CD4-positive, alpha-beta T cell treated with Interleukin-21 for 1 hour (primary cell): ENCODE measurements at places on chromosomes 4 and X.

DNA sequence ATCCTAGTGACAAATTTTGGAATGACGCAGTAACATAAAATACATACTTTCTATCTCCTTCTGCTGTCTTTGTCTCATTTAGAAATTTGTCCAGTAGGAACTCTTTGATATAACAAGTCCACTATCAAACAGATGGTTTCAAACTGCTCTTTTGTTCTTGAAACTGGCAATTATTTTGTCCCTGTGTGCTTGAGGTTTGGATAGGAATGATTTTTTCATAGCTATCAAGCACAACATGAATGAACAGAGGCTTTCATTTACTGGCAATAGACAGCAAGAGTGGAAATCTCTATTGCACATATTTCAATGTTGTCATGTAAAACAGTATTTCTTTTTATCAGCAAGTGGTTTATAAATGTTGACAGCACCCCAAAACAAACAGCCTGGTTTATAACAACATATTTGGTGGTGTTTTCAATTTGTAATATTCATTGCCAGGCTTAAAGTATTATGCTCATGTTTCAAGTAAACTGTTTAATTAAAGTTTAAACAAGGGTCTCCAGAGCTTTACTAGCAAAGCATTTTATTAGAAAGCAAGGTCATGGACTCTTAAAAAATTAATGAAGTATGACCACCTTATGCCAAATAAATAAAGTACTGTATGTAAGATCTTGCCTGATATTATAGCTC is 60.0 kb downstream of the TIGD2 start:
- DNase-seq, result no peak

GRCh38 chr4:110977554-110977953 is 354.7 kb upstream of the PITX2 start:
- DNase-seq, result no peak

DNA sequence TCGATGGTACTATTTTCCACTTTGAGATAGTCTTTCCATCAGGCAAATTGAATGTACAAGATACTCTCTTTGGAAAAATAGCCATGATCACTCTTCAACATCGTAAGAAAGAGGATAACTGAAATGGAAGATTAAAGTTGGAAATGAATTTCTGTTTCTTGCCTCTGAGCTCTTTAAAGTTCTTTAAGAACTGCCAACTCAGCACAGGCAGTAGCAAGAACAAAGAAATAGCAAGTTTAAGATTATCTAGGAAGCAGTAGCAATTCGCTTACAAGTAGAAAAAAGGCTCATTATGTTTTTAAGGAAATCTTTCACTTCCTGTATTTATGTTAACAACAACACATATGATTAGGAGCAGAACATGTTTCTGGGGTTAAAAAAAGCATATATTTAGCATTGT is 127.6 kb downstream of the CDS1 start:
- no peak for DNase-seq

DNA sequence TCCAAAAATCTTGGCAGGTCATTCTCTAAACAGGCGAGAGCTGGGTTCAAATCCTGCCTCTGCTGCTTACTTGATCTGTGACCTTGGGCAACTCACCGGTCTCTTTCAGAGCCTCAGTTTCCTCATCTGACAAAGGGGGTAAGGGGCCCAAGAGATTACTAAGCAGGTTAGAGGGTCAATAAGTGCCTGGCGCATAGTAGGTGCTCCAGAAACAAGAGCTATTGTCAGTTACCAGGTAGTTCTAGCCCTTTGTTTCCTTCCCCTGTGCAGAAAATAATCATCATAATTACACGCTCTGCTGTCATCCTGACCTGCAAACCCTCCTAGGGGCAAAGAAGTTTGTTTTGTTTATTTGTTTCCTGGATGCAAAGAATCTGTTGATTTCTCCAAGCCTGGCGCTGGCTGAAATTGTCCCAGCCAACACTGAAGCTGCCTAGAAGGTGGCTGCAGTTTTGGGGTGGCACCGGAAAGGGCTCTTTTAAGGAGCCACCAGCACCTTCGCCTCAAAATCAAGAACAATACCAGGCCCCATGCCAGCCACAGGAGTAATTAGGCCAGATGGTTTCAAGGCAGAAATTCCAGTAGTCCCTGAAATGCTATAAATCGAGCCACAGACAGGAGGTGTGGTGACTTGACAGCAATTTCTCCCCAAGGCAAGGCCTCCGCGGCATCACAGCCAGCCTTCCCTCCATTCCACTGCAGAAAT is 10.2 kb upstream of the KIAA0232 start:
- DNase-seq, result no peak

DNA sequence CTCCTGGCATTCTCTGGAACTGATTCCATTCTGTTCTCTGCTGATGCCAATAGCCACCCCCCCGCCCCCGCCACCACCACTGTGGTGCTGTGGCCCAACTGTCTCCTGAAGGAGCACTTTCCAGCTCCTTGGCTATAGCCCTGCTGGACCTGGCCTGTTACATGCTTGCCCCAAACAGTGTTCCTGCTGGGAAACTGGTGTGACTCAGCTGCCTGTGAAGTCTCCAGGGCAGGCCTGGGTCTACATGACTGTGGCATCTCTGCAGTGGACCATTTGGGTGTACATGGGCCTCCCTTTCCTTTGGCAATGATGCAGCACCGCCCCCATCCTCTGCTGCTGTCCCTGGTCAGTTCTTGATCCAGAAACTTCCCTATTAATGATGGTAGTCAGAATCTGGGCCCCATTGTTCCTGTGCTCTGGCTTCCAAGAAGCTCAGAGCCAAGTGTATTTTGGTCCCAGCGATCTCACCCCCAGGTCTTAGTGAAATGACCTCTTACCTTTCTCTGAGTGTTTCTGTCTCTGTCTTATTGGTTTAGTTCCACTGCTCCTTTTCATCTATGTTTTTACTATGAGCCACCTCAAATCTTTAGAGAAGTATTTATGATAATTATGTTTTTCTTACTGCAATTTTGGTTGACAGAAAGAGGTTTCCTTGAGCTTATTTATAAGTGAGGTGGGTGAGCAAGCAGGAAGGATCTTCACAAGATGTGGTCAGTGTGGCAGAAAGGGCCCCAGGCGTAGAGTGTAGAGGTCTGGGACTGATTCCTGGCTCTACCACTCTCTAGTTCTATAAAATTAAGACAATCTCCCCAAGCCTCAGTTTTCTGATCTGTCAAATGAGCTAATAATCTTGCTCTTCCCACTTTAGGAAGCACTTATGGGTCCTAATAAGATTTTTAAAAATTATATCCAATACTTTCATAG is 210.7 kb upstream of the EOLA2 start:
- no peak for DNase-seq

DNA sequence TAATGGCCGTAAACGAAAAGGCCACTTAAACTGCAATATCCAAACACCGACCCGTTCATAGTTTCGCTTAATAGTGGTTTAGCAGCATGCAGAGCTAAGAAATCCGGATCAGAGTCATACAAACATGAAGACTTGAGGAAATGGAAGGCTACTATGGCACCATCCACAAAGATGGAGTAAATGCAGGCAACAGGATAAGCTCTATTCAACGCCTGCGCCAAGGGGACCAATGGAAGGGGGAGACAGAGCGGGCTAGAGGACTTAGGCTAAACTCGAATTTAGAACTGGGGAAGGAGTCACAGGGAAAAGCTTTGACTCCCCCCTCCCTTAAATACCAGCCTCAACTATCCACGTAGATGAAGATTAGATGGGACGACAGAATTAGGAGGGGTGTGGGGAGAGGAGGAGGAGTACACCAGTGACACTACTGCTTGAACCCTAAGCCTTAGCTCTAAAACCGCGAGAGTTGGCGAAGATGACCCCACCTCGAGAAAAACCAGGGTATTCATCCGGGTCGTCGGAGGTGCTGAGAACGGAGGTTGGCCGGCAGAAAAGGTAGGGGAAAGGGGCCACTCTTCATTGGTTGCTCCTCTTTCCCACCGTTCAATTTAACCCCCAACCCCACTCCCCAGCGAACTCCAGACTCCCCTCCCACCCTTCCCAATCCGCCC is 3.5 kb downstream of the HUWE1 start:
- DNase-seq, result peak; percentile 67

GRCh38 chr4:95272036-95272435 is 276.7 kb downstream of the UNC5C start:
- DNase-seq, result no peak

GRCh38 chrX:149516604-149517003 is 11.5 kb upstream of the IDS start:
- no peak for DNase-seq

GRCh38 chrX:34612036-34612435 is 45.0 kb downstream of the TMEM47 start:
- DNase-seq, result no peak

- no peak for DNase-seq
Measured at GRCh38 chr4:133982533-133983224, 218.9 kb downstream of the PABPC4L start.

GRCh38 chrX:39969099-39969818 is 128.5 kb downstream of the BCOR start:
- DNase-seq, result peak; percentile 16

DNA sequence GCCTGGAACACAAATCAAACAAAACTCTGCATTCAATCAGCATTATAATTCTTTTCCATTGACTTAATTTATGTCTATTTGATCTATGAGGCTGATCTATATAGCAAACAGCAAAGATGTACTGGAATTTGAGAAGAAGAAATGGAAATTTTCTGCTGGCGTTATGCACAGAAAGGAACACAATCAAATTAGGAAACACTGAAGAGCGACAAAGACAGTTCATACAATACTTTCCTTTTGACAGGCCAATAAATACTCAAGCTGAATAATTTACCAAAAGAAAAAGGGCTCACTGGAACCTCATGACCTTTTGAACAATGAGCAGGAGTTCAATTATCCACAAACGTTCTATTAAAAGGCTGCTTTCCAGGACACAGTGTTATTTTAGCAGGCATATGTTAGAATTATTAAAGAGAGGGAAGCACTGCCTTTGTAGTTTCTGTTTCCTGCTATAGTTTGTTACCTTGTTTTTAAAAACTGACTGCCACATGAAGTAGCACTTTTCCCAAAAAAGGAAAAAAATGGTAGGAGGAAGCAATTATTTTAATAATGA is 8.1 kb downstream of the PDHA2 start:
- DNase-seq, result no peak

- no peak for DNase-seq
Measured at GRCh38 chr4:68359508-68359907, 9.6 kb upstream of the YTHDC1 start.

- DNase-seq, result no peak
Measured at GRCh38 chr4:173516621-173517524, 13.2 kb downstream of the HAND2 start.

- no peak for DNase-seq
Measured at GRCh38 chr4:153034681-153035080, 98.6 kb downstream of the FHDC1 start.

GRCh38 chr4:122635205-122635604 is 14.3 kb upstream of the IL21 start:
- DNase-seq, result peak; percentile 22

DNA sequence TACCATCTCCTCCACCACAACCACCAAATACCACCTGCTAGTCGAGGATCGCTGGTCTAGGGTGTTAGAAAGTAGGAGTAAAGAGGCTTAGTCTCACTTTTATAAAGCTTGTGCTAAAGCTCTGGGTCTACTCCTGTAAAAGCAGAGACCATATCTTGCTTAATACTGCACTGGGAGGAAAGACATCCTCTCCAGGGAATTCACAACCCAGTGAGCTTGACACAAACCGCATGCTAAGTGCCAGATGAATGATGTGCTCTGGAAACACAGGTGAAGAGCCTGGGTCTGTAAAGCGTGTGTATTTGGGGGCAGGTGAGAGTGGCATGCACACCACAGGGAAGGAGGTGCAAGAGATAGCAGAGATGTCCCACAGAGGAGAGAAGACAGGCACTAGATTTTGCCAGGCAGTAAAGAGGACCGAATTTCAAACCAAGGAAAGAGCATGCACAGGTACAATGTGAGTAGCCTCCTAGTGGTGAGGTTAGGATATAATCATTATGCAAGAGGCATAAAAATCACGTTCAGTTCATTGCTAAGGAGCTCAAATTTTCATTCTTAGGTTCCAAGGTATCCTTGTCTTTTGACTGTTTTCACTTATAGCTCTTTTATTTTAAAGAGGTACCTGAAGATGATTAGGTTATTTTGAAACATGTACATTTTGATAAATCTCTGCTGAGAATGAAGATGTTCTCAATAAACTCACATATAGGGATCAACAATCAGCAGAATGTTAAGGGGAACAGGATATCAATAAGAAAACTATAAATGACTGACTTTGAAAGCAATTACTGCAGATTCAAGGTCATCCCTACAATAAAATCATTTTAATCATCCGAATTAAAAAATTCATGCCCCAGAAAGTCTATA is 20.7 kb downstream of the TAPT1 start:
- peak; percentile 43 for DNase-seq

GRCh38 chrX:26954029-26954428 is 509.1 kb downstream of the PPP4R3C start:
- DNase-seq, result no peak

GRCh38 chrX:52078131-52078530 is 9.1 kb upstream of the MAGED4B start:
- DNase-seq, result no peak

GRCh38 chr4:66688674-66689073 is 856.6 kb downstream of the CENPC start:
- DNase-seq, result no peak

DNA sequence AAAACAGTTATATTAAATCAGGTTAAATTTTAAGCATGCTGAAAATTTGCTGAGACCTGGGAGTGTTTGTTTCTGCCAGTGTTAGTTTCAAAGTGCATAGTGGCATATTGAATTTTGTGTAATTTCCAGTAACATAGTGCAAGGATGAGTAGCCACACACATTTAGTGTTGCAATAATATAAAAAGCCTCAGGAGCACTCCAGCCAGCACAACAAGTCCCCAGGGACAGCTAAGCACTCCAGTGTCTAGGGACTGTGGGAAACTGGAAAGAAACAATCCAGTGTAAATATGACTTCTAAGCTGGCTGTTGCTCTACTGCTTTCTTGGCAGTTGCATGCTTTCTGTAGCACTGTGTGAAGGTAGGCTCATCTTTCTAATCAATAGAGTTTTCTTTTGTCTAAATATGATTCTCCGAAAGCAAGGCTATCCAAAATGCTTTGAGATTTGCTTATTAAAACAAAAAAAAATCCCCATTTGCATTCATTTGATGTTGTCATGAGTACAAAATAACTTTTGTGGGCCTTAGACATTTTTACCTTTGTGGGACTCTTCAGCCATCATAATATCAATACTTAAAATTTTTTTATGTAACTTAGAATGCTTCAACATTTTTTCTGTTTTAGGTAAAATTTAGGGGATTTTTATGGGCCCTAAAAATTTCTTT is 24.2 kb upstream of the CXCL2 start:
- no peak for DNase-seq

DNA sequence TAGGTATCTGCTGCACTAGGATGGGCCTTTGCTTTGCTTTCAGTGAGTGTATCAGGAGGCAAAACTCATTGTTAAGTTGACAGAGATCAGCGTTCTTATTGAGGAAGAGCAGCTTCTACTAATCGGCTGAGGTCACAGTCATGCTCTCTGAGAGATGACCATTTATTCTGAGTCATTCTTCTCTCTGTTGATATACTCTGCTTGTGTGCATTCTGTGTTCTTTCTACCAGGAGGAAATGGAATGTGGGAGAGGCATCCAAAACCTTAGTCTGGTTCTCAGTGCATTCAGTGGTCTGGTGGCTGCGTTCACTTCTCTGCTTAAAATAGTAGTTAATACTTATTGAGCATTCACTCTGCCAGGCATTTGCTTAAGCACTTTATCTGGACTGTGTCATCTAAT is 66.2 kb downstream of the RRAGB start:
- DNase-seq, result no peak
